ENCODE measurements at places on chromosomes 3 and 15.

DNA sequence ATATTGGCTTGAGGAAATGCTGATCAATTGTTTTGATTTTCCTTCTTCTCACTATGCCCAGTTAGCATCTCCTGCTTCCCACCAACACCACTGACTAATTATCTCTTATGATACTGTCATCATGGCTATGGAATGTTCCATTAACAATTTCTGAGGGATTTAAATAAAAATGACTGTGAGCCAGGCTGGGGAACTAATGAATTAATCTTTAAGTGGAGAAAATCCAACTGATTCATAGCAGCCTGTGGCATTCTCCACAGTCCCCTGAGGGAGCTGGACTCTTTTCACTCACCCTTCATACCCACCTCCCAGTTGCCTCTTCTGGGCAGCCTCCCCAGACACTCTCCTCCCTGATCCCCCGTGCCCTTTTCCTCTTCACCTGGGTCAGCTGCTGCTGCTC is 353.6 kb downstream of the CLSTN2 start:
- DNase-seq: no peak

- no peak for DNase-seq
Observed at GRCh38 chr3:45191924-45192417, 34.1 kb downstream of the TMEM158 start.

DNA sequence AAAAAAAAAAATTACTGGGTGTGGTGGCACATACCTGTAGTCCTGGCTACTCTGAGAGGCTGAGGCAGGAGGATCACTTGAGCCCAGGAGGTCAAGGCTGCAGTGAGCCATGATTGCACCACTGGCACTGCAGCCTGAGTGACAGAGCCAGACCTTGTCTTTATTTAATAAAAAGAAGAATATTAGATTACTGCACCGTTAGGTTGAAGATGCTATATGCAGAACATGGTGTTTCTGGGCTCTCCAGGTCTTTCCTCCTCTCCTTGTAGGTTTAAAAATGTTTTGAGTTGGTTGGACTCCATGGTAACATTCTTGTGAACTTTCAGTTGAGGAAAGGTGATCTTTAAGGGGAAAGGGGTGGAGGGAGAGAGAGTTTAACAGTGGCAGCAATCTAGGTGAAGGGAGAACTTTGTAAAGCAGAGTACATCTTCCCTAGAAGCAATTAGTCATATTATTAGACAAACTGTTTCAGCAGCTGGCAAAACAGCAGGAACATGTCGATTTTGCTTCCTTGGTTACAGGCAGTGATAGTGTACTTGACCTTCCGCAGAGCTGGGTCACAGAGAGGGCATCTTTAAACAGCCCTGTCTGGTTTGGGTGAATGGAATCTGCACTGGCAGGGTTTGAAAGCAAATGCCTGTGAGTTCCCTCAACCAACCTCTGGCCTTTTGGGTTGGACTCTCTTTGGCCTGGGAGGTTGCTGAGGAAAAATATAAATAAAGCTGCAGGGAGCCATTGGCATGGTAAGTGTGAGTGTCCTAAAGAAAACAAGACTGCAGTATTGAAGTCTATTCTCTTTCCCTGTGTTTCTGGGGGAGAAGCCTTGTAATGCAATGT is 42.8 kb downstream of the NR2C2 start:
- peak; percentile 61 for DNase-seq

DNA sequence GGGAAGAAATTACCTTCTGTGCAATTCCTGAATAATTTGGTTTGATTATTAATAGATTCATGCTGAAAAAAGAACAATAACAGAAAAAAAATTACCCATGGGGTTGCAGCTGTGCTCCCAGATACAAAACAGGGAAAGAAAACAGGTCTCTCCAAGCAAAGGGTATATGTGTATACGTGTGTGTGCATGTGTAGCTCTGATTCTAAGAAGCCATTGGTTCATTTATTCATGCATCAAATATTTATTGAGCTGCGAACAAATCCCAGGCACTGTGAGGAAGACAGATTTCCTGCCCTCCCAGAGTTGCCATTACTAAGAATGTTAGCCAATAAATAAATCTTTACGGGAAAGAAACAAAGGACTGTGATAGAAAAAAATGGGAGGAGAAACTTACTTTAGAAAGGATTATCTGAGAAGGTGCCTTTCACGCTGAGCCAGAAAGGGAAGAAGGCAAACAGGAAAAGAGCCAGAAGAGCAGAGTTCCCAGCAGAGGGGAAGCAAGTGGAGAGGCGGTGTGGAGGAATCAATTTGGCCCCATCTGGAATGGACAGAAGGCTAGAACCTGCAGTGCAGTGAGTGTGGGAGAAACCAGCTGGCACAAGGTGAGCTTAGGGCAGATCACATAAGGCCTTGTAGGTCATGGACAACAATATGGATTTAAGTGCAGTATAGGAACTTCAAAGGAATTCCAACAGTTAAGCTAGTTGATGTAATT is 20.7 kb downstream of the CHL1 start:
- DNase-seq: no peak

- peak; percentile 55 for DNase-seq
Observed at GRCh38 chr3:129609591-129610182, 3.2 kb upstream of the PLXND1 start.

DNA sequence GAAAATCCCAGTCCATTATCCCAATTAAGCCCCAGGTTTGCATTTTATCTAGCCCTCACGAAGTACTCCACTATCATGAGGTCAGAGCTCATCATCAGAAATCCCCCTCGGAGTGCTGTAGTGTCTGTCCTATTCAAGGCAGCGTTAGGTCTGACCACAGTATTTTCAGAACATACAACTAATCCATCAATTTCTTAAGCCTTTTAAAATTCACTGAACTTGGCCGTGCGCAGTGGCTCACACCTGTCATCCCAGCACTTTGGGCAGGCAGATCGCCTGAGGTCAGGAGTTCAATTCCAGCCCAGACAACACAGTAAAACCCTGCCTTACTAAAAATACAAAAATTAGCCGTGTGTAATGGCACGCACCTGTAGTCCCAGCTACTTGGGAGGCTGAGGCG is 11.9 kb downstream of the VGLL4 start:
- DNase-seq: no peak

- no peak for DNase-seq
Observed at GRCh38 chr15:76193934-76194333, 117.3 kb downstream of the ETFA start.

DNA sequence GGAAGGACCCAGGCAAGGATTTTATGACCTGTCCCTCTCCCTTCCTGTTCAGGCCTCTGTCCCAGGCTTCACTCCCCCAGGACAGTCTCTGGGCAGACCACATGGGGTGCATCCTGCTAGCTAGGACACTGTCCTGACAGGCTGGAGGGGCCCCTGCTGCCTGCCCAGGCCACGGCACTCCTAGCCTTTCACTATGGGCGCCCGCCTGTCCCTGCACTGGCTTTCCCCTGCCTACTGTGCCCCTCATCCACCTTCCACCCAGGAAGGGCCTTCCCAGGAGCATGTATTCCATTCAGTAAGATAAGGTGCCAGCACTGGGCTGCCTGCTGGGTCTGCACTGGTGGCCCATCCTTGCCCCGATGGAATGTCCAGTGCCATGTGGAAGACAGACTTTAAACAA is 145.3 kb downstream of the DNAJB8 start:
- DNase-seq: no peak

- DNase-seq: peak; percentile 45
Observed at GRCh38 chr3:111333642-111334041, 208.4 kb upstream of the CD96 start.

DNA sequence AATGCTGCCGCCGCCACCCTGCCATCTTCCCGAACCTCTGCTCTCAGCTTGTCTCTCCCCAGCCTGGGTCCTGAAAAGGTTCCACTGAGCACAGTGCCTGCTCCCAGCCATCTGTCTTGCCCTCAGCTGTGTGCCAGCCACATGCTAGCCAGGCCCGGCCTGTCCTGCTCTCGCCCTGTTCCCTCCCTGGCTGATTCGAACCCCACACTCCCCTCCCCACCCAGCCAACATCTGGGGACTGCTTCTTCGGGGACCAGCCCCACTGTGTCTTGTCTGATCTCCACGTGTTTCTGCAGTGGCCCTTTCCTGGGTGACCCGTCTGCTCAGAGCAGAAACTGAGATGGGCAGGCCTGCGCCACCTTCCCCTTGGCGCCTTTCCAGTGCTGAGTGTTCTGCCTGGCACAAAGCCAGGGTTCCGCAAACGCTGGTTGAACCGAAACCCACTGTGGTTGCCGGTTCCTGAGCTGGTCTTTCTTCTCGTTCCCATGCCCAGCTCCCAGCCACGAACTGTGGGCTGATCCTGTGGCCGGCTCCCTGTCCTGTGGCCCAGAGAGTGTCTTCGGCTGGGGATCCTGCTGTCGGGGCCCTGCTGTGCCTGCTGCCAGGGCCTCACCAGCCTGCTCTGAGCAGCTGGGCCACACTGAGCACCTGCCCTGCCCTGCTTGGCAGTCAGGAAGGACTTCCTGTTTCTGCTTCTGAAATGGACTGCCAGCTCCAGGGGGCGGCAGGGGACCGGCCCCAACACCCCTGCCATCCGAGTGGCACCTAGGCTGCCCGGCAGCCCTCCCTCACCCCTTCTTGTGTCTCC is 62.7 kb upstream of the KLF13 start:
- DNase-seq: no peak

DNA sequence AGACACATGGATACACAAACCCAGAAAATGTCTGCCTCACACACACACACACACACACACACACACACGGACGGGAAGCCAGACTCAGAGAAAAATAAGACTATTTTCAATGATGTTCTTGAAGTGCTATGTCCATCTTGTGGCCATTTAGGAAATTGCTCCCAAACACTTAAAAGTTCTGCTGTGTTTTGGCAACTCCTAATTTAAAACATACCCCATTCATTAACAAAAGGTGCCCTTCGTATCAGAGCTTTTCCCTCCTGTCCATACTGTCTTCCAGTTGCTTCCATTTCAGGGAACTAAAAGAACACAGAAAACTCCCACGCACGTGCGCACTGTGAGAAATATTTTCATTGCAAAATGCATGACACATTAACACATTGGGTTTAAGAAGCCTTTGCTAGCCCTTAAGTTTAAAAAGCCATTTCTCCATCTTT is 44.6 kb downstream of the SLC12A1 start:
- peak; percentile 82 for DNase-seq

DNA sequence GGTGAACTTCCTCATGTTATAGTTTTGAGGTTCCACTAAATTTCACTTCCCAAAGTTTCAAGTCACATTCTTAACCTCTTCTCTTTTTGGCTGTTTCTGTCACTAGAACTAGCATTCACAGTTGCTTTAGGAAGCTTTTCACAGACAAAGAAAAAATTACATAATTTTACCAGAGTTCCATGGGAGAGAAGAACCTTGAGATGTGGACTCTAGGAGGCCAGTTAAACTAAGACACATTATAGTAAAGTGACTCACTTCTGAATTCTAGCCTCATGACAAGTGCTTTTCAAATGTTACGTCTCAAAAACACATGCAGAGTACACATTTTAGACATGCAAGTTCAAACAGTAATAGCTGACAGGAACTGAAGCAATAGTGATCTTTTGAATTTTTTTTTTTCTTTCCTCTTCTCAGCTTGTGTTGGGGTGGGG is 39.9 kb upstream of the LRTM1 start:
- peak; percentile 83 for DNase-seq

DNA sequence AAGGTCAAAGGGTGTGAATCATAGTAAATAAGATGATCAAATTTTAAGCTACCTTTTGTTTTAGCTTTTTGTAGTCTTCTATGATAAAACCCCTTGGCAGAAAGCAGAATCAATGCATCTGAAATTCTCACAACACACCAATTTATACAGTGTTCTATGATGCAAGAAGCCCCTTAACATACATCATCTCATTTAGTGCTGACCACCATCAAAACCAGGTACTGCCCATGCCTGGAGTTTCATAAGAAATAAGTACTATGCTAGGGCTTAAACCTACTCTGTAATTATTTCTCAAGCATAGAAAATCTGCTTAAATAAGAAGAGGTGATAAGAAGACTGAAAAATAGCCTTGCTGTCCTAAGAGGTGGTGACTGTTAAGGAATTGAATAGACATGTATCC is 67.6 kb downstream of the NBEAL2 start:
- DNase-seq: no peak

DNA sequence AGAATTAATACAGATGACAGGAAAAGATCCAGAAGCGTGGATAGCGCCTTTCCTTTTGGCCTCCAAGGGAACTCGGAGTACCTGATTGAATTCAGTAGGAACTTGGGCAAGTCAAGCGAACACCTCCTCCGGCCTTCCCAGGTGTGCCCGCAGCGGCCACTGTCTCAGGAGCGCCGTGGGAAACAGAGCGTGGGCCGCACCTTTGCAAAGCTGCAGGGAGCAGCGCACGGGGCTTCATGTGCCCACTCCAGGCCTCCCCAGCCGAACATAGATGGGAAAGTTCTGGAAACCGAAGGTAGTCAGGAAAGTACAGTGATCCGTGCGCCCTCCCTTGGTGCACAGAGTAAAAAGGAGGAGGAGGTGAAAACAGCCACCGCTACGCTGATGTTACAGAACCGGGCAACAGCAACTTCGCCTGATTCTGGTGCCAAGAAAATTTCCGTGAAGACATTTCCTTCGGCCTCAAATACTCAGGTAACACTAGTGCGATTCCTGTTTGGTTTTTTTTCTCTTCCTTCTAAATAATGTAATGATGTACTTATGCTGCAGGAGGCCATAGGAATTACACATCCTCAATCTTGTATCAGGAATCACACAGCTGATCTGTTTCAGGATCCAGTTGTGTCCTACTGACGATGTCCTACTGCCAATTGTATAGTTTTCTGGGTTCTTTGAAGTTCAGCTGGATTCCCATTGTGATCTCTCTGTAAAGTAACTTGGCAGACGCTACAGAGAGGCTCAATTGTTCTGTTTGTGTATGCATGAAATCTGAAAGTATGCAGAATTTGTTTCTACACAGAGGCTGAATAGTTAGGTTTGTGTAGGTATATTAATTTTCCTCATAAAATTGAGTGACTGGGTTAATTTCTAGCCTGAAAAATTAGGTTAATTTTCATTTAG is 63.1 kb downstream of the CGNL1 start:
- DNase-seq: no peak

- no peak for DNase-seq
Observed at GRCh38 chr3:146818866-146819265, 213.7 kb upstream of the PLSCR5 start.

DNA sequence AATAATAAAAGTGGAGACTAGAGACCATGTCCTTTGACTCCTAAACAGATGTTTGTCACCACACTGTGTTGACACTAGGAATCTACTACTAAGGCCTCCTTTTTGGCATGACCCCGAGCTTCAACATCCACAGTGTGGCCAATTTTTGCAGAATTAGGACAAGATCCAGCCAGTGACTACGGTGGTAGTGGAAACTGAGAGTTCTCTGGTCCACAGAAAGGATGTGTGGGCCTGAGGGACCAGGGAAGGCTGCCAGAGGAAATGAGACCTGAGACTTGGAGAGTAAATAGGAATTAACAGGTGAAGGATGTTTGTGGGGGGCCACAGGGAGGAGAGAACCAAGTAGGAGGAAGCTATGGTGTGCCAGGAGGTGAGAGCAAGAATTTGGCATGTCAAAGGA is 122.7 kb downstream of the CHCHD6 start:
- DNase-seq: no peak

DNA sequence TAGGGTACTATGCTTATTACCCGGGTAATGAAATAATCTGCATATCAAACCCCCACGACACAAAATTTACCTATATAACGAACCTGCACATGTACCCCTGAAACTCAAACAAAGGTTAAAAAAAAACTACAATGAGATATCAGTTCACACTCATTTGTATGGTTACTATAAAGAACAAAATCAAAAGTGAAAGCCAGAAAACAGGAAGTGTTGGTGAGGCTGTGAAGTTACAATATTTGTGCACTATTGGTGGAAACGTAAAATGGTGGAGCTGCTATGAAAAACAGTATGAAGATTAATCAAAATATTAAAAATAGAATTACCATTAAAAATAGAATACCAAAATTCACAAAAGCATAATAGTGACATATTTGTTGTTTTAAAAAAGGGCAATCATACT is 128.9 kb downstream of the ZIC1 start:
- DNase-seq: no peak

Data from astrocyte of the spinal cord (primary cell).